ENCODE measurements at places on chromosomes 16 and 17.

GRCh38 chr17:59683283-59683682 is 23.9 kb downstream of the PTRH2 start:
- DNase-seq = no peak

DNA sequence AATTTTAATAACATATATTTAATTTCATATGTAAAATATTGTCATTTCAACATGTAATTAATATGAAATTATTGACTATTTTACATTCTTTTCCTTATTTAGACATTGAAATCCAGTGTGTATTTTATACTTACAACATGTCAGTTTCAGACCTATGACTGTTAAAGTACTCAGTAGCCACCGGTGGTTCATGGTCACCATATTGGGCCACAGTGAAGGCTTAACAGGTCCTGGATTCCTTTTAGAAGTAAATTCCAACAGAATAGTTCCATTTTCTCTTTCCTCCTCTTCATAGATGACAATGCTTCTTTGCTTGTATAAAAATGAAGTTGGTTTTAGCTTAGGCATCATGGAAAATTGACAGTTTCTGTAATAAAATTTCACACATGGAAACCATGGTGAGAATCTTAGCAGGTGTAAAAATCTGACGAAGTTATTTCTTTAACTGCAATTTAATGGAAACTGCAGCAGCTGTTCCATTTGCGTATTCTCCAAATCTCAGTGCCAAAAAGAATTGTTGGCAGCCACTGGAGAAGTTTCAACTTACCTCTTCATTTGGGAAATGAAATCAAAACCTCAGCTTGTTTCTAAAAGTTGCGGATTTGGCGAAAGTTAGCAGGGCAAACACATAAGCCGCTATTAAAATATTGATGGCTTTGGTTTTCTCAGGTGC is 231.1 kb downstream of the CDH13 start:
- DNase-seq = no peak

DNA sequence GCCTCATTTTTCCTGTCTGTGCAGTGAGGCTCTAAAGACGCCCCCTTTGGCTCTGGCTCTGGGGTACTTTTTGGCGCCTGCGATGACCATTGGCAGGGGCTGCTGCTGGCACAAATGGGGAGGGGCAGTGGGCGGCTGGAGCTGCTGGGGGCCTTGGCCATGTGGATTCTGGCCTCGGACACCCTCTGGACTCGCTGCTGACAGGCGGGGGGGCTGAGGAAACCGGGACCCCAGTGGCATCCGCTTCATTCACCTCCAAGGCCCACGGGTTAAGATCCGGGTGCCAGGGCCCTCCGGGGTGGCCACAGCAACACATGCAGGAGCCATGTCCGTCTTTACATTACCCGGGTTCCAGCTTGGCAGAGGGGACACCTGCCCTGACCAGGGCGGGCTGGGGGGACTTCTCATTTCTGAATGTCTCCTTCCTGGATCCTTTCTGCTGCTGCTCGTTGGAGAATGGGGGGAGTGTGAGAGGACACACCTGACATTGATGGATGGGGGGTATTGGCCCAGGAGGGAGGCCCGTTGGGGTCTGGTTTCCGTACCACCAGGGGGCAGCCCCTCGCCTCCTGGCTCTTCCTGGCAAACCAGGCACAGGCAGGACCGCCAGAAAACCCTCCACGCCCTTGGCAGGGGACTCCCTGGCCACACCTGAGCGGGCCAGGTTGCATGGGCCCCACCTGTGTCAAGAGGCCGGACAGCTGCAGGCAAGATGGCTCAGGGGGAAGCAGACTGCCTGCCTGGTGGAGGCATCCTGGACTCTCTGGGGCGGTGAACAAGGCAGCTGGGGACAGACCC is 21.8 kb downstream of the GSE1 start:
- no peak for DNase-seq

GRCh38 chr17:31499771-31500554 is 108.5 kb downstream of the RAB11FIP4 start:
- no peak for DNase-seq

- no peak for DNase-seq
These were observed 7.8 kb upstream of the SRL start for GRCh38 chr16:4249530-4250308.

DNA sequence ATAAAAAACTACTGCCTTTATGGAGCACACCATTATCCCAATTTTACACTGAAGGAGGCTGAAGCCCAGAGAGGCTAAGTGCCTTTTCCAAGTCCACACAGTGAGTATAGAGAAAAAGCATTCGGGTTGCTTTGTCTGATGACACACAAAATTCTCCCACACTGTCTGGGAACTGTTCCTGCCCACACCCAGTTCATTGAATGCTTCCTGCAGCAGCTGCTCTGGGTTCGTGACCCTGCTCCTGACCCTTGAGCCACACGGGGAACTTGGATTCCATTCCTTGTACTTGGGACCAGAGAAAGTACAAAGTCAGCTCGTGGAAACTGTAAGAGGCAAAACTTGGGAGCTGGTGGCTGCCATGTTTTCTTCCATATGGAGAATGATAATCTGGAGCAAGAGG is 57.9 kb downstream of the AKAP1 start:
- DNase-seq = no peak

GRCh38 chr17:34107019-34107418 is 148.1 kb upstream of the CCL2 start:
- DNase-seq = no peak

GRCh38 chr16:56277075-56277474 is 85.8 kb downstream of the GNAO1 start:
- no peak for DNase-seq

DNA sequence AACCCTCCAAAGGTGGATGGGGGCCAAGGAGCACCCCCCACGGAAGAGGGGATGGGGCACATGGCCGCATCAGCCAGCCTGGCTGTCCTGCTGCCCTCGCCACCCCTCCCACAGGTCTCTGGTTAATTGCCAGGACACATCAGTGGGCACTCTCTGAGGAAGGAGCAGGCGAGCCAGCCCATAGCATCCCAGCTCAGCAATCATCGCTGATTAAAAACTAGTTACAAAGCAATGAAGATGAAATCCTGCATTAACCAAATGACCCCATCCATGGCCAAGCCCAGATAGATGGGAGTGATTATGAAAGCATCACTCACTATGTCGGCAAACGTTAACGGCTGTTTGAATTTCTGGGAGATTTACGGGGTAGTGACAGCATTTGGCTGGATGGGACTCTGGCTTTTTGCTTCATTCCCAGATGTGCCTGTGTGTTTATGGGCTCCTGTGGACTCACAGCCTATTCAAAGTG is 45.3 kb downstream of the CCDC182 start:
- DNase-seq = no peak

- DNase-seq = no peak
These were observed 518 bp downstream of the SH2B1 start for GRCh38 chr16:28863929-28864793.

GRCh38 chr17:43352579-43353331 is 46.0 kb upstream of the ARL4D start:
- no peak for DNase-seq

DNA sequence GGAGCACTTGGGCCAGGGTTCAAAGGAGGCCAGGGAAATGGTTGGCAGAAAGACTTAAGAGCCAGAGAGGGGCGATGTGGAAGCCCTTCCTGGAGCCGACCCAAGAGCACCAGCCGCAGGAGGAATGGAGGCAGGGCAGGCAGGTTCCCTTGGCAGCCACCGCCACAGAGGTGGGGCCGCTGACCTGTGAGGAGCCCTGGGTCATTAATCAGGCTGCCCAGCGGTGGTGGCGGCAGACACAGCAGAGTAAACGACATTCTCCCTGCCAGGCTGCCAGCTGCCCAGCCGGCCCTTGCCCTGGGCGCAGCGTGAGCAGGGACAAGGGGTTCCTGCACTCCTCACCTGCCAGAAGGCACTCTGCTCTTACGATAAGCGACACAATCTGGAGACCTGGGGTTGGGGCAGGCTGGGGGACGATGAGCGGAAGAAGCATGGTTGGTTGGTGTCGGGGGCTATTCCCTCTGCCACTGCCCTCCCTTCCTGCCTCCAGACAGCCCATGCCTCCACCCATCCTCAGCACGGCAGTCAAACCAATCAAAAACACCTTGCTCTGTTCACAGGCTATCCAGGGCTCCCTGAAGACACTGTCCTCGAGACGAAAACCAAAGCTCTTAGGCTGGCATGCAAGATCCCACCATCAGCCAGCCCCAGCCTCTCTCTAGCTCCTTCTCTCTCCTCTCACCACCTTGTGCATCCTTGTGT is 40.9 kb downstream of the PLXDC1 start:
- no peak for DNase-seq

Measured in stimulated activated CD4-positive, alpha-beta T cell treated with anti-CD3 and anti-CD28 coated beads, Interleukin-1b, Interleukin-23, amount 100 ng/mL, for 1 hour (primary cell).